GM10248 (cell line): ENCODE measurements at places on chromosomes 11 and 22.
A peak's percentile ranks its signal among the peaks of the same experiment; 100 is the strongest.

GRCh38 chr22:49961005-49961600 lies 531 bp downstream of the PIM3 start:
- DNase-seq: no peak

DNA sequence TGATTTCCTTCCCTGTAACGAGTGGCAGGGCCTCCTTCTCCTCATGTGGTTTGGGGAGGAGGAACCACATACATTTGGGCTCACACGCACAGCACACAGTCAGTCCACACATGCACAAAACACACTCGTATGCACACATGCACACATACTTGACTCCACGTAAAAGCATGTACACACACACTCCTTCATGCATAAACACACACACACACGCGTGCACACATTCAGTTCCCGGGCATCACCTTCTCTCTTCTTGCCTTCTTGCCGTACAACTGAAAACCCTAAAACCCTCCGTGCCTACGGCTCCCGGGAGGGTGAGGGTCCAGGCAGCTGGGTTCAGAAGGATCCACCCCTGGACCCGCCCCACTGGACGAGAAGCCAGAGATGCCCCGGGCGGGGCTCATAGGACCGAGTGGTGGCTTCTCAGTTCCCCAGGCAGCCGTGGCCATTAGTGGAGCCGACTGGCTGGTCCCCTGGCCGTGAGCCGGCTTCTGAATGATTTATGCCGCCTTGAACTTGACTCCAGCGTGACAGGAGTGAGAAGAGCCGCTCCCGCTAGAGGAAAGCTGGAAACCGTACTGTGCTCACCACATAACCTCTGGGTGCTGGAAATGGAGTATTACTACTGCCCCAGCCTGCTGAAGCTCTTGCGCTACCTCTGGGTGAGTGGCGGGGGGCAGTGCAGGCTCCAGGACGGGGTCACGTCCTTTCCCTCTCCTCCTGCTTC lies 117.4 kb downstream of the KIAA1671 start:
- DNase-seq: no peak

GRCh38 chr11:98423933-98424332 lies 596.8 kb upstream of the CNTN5 start:
- DNase-seq: no peak

DNA sequence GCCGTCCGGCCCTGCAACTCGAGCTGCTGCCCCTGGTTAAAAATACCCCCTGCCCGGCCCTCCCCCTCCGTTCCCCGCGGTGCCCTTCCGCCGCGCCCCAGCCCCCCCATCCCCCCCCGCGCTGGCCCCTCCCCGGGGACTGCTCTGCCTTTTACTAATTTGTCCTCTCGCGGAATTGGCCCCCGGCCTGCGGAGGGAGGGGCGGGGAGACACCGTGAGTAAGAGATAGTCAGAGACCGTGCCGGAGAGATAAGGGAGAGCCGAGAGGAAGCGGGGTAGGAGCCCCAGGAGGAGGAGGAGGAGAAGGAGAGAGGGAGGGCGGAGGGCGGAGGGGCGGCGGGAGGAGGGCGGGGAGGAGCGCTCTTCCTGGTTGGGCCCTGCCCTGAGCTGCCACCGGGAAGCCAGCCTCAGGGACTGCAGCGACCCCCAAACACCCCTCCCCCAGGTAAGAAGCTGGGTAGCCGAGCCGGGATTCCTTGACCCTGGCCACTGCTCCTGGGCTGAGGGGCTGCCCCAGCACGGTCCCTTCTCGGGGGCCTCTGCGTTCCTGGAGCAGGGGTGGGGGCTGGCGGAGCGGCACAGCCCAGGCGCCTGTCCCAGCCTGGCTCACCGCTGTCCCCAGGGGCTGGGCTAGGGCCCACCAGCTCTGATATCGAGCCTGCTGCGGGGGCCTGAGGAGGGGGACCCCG lies at the start of gene CAPN1:
TSS of gene CAPN1 (plus strand) at position 360 of the 689 bp plus-strand sequence. CDS start 774 bp downstream, outside the sequence.
- DNase-seq: peak; percentile 83
